ENCODE measurements at places on chromosomes 6 and 20.

- no peak for DNase-seq
Observed at GRCh38 chr20:49237531-49237930, 18.3 kb downstream of the DDX27 start.

DNA sequence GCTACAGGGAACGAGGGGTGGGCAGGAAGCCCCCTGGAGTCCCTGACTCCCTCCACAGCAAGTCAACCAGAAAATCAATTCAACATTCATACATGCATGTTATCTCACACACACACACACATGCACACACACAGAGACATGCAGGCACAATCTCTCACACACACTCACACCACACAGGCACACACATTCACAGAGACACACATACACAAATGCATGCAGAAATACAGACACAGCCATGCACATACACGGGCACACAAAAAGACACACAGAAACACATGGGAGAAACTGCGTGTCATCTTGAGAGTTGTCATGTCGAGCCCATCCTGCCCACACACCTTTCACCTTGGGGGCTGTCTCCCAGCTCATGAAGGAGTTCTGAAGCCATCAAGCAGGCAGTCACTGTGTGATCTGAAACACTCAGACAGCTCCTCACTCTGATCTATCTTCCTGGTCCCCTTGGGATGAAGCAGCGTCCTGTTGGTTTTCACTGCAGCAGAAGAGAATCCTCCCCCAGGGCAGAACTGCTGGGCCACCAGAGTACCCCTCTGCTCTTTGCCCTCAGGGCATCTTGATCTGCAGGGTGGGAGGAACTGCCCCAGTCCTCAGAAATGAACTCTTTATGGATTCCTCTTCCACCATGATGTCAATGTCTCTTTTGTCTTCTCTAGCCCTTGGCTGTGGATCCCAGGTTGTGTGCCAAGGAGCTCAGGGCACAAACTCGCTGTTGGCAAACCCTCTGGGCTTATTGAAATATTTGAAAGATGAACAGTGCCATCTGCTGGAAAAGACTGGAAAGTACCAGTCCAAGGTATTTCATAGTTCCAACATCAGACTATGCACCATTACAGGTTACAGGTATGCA lies 8.8 kb downstream of the RAET1L start:
- no peak for DNase-seq

GRCh38 chr6:137832110-137832509 lies 34.9 kb upstream of the TNFAIP3 start:
- no peak for DNase-seq

GRCh38 chr20:20261159-20261558 lies 106.7 kb upstream of the INSM1 start:
- no peak for DNase-seq

DNA sequence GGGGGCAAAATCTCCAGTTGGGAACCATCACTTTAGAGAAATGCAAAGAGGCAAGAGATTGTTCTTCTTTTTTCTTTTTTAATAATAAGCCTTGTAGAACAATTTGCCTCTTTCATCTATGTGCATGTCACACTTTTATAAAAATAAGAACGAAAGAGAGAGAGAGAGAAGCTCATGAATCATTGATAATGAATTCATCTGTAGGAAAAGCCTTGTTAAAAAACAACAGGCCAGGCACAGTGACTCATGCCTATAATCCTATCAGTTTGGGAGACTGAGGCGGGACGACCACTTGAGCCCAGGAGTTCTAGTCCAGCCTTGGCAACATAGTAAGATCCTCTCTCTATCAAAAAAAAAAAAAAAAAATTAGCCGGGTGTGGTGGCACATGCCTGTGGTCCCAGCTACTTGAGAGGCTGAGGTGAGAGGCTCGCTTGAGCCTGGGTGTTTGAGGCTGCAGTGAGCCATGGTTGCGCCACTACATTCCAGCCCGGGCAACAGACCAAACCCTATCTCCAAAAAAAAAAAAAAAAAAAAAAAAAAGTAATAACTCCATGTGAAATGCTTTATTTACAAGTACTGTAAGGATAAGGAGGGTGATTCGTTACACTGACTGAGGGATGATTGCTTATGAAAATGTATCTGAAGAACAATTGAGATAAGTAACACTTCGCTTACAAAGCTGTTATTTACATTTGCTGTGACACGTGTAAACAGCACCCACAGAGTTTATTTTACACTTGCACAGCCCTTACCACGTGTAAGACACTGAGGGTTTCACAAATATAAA lies 6.0 kb downstream of the CCN5 start:
- DNase-seq = no peak

DNA sequence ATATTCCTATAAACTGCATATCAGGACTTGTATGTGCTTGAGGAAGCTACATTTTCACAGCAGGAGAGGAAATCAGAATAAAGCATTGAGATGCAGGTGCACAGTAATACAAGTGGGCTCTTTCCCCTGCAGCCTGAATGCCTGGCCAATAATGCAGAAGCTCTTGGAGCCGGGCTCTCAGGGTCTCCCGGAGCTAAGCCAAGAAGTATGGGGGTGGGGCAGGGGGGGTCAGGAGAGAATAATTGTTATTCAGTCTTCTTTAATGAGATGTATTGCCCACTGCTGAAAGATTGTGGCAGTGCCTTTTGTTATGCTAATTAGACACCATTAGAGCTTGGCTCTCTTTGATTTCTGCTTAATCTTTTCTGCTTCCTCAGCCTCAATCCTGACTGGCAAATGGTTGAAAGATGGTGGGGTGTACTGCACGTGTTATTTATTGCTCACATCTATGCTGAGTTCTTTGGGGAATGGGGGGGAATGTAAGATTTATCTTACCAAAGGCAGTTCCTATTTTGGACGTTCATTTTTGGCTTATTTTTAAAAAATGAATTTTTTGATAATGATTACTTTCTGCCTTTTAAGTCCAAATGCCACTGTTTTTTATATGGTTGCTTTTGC lies 407.6 kb upstream of the SOX4 start:
- DNase-seq = no peak

GRCh38 chr6:109229536-109229935 lies 134.2 kb downstream of the CEP57L1 start:
- no peak for DNase-seq

DNA sequence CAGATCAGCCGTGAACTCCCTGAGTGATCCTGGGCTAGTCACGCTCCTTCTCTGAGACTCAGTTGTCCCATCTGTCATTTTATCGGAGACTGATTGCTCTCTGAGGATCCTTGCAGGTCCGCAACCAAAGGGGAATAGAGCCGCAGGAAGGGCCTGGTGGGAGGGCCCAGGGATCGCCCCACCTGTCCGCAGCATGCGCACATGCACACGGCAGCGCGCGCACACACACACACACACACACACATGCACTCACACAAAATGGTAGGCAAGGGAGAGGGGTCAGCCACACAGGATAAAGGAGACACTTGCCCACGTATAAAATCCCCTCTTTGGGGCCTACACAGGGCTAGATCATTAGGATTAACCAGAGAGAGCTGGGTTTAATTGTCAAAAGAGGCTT lies 95.6 kb upstream of the FOXP4 start:
- DNase-seq = no peak

GRCh38 chr6:4405621-4406212 lies 270.3 kb upstream of the ECI2 start:
- DNase-seq = no peak

DNA sequence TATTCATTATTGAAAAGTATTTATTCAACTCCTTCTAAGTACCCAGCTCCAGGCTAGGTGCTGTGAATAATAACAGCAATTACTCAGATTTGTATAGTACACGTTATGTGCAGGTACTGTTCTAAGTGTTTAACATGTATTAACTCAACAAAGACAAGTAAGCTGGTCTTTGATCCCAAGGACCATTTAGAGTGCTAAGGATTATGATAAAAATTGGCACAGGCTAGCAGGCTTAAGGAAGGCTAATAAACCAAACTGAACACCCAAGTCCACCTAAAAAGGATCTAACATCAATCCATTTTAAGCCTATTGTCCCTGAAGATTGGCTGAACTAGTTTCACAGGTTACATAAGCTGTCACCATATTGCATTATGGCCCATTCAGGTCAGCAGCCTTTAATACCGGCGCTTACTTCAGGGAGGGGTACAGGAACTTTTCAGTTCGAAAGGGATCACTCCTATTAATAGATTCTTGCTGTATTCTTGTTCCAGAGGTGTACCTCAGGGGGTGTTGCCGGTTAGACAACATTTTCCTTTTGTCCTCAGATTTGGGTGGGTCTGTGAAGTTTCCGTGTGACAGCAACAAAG lies 99.0 kb upstream of the GMDS start:
- DNase-seq = no peak

DNA sequence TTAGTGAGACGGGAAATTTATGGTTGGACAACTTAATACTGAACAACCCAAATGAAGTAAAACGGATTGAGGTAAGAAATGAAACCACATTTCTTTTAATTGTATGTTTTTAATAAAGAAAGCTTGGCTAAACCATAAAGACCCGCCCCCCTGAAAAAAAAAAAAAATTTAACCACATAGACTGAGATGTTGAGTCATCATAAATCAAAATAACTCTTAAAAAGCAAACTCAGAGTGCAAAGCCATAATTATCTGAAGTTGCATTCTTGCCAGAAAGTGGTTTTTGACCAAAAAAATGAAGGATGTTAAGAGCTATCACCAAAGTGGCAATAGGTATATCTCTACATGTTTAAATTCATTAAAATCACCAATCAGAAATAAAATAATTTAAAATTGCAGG lies 101.8 kb upstream of the COL21A1 start:
- DNase-seq = no peak

Measured in glutamatergic neuron (in vitro differentiated cells).